ENCODE measurements at places on chromosomes 7 and 10.

DNA sequence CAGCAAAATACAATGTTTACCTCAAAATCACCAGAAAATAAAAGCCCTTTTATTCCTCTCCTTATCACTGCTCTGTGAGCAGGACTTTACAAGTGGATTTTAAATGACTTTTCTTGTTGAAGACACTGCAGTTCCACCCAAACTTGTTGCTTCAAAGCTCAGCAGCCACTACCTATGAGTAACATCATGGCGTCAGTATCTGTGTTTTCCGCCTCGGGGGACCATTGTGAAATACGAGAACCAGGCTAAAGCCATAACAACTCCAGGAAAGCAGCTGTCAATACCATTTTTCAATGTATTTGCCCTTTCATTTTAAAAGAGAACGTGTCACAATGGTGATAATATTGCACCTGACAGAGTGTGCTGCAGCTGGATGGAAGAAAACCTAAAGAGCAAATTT is 284.0 kb upstream of the RNF32 start:
- no peak for DNase-seq

- no peak for DNase-seq
These were observed 6.7 kb downstream of the COL1A2 start for GRCh38 chr7:94401428-94401814.

- DNase-seq, result no peak
These were observed 102.7 kb downstream of the GPR37 start for GRCh38 chr7:124662937-124663336.

- DNase-seq, result no peak
These were observed 110.0 kb upstream of the TCF7L2 start for GRCh38 chr10:112839928-112840654.

DNA sequence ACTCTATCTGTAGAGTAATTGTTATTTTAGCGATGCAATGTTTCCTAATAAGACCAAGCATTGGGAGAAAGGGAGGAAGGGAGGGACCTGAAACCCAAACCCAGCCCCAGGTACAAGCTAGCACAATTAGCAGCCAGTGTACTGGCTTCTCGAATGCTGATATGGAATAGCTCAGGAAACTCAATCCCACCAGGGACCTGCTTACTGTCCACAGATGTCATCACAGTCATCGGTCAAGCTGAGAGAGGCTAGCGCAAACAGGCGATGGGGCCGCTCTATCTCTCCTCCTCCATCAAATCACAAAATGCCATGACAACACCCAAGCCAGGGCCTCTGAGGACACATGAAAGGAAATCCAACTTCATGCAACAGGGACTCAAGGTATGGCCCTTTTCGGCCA is 192.1 kb downstream of the KCNMA1 start:
- DNase-seq, result no peak

- DNase-seq, result no peak
These were observed 1.1 kb downstream of the RHOBTB1 start for GRCh38 chr10:60942788-60943315.

DNA sequence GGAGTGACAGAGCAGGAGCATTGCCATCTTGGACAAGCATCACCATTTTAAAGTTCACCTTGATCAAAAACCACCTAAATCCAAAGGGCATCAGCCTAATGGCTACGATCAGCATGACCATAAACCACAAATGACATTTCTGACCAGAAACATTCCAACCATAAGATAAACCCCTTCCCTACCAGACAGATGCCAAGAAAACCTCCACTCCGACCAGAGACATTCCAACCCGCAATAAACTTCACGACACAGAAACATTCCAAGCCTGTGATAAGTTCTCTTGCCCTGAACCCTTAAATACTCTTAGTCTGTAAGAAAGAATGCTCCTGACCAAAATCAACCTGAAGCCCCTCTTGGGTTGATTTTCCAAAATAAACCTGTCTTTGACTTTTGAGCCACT is 606.9 kb downstream of the POM121L12 start:
- no peak for DNase-seq

DNA sequence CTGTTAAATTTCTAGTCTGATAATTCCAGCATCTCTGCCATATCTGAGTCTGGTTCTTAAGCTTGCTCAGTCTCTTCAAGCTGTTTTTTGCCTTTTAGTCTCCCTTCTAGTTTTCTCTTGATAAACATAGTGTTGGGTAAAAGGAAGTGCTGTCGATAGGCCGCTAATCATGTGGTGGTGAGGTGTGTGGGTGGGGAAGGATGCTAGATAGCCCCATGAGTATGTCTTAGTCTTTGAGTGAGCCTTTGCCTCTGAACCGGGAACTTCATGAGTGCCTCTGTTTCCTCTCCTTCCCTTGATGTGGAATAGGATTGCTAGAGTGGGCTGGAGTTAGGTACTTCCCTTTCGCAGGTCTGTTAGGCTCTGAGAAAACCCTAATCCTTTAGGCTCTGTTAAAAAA is 441.8 kb downstream of the INHBA start:
- DNase-seq, result no peak

DNA sequence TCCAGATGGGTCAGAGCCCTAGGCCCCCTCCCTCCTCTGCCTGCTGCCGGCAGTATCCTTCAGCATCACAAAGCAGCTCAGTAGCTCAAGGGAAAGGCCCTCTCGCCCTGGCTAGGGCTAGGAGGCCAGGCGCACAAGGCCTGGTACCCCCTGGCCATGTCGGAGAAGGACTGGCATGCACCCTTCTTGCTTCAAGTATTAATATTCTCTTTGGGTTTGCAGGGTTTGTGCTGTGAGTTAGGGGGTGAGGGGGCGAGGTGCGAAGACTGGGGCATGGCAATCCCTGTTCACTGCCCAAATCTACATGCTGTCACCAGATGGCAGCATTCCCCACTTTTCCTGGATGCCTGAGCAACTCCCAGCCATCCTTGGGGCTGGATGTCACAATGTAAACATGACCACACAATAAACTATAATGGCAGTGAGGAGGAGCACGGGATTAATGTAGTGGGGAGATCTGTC is 105.2 kb downstream of the NEURL1 start:
- no peak for DNase-seq

DNA sequence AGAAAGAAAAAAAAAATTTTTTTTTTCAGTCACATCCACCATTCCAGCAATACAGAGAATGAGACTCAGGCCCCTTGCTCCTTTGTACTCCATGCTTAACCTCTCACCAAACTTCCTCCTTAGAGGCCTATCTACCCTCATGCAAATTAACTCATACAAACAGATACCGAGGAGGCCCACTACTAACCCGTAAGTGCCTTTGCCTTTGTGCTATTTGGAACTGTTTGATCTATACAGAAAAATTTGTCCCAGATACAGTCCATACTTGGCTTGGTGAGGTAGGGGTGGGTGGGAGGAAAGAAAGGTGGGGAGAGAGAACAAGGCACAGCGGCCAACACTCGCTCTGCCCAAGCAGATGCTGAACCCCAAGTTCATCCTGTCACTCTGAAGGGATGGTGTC is 87.8 kb upstream of the DUSP5 start:
- no peak for DNase-seq

DNA sequence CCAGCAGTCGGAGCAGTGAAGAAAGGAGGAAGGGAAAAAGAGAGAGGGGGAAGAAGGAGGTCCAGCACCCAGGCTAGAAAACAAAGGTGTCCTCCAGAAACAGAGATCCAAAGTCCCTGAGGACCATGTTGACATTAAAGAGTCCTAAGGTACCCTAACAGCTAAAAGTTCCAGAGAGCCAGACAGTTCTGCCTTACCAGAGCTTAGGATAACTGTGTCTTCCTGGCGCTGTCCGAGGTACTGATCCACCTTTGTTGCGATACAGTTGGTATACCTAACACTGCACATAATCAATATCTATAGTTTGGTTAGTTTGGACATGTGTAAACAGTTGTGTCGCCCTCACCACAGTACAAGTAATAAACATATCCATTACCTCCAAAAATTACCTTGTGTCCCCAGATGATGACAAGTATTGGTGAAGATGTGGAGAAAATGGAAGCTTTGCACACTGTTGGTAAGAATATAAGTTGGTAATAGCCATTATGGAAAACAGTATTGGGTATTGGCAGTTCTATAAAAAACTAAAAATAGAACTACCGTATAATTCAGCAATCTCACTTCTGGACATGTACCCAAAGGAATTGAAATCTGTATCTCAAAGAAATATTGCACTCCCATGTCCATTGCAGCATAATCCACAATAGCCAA is 59.8 kb downstream of the GRID1 start:
- DNase-seq, result no peak

DNA sequence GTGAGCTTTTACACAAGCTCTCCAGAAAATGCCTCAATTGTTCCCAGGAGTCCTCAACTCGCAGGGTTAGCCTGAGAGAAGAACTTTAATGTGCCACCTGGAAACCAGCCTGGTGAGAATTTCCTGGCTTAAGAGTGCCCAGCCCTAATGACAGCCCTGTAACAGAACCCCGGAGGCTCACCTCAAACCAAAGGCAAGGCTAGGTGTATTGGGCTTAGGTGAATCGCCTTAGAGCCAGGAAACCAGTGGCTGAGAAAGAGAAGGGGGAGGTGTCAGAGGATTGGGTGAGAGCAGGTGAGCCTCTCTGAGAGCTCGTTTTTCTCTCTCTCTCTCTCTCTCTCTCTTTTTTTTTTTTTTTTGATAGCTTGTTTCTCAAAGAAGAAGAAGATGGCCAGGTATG is 7.3 kb downstream of the OCM2 start:
- no peak for DNase-seq

- no peak for DNase-seq
These were observed 13.2 kb upstream of the AOC1 start for GRCh38 chr7:150838965-150839650.

GRCh38 chr7:2619116-2619515 is 12.7 kb upstream of the TTYH3 start:
- no peak for DNase-seq

- no peak for DNase-seq
These were observed 16.4 kb upstream of the FOXK1 start for GRCh38 chr7:4665661-4666060.

GRCh38 chr7:139046143-139046542 is 10.3 kb upstream of the ZC3HAV1L start:
- no peak for DNase-seq

DNA sequence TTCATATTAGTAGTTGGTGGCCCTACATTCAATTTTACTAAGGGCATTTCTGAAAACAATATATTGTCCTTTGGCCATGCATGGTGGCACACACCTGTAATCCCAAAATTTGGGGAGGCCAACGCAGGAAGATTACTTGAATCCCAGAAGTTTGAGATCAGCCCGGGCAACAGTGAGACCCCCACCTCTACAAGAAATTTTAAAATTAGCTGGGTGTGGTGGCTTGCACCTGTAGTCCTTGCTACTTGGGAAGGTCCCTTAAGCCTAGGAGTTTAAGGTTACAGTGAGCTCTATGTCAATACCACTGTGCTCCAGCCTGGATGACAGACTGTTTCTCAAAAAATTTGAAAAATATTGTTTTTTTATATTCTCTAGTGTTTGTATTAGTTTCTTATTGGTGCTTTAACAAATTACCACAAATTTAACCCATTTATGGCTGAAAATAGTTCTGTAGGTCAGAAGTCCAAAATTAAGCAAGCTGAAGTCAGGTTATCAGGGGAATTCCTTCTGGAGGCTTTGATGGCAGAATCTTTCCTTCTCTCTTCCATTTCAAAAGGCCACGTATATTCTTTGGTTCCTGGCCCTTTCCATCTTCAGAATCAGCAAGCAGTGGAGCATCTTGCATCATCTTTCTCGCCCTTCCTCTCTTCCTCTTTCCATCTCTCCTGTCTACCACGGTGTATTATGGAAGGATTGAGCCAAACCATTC is 12.4 kb downstream of the CBX3 start:
- no peak for DNase-seq

DNA sequence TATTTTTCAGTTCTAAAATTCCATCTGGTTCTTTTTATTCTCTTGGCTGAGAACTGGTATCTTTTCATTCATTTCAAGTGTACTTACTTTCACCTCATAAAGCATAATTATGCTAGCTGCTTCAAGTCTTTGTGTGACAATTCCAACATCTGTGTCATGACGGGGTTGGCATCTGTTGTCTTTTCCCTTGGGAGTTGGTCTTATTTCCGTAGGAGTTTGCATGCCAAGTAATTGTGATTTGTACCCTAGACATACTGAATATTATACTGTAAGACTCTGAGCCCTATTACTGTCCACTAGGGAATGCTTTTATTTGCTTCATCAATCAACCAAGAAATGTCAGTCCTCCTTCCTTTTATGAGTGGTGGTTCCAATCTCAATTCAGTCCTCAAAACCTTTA is 24.6 kb upstream of the HUS1 start:
- DNase-seq, result no peak

GRCh38 chr7:84104826-84105225 is 89.8 kb downstream of the SEMA3A start:
- no peak for DNase-seq

GRCh38 chr10:44567471-44567870 is 182.6 kb upstream of the CXCL12 start:
- DNase-seq, result no peak

DNA sequence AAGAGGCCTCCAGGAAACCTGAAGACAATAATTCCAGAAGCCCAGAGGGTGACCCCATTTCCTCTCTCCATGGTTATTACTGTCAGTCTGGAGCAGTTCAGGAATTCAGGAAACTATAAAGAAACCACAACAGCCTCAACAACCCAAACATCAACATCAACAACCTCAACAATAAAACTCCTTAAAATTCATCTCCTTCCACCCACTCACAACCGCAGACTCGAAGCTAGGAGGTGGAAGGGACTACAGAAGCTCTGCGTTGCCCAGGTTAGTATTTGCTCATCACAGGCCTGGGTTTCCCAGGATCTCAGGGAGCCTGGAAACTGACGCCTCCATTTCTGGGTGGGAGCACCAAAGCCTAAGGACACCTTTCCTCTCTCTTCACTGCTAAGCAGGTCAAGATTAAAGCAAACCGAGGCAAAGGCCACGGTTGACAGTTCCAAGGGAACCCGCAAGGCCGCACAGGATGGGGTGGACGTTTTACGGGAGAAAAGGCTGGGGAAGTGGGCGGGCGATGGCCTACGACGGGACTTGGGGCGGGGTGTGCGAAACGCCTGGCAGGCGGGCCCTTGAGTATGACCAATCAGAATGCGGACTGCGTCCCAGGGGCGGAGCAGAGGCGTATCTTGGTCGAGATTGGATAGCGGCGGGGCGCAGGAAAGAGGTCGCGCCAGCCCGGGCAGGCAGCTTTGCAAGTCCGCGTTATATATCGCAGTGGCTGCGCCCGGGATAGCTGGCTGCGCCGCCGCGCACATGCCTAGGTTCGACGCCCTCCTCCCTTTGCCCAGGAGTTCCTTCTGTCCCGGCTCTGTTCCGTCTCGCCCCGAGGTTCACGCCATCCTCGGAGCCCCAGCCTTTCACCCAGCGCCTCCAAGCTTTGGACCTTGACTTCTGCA is at the start of gene ELOVL3:
Gene ELOVL3, plus strand, starts transcription at position 654 of the 896 bp plus-strand sequence. CDS start 250 bp downstream, outside the sequence.
- peak; percentile 66 for DNase-seq

GRCh38 chr10:69100136-69100872 is 12.4 kb downstream of the SRGN start:
- no peak for DNase-seq

DNA sequence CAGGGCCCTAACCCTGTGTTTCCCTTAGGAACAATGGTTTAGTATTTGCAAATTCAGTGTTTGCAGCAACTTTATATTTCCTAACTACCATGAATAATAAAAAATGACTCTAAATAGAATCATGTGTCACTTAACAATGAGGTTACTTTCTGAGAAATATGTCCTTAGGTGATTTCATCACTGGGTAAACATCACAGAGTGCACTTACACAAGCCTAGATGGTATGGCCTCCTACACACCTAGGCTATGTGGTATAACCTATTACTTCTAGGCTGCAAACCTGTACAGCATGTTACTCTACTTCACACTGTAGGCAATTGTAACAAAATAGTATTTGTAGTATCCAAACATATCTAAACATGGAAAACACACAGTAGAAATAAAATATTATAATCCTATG is 1174.6 kb upstream of the LRRTM3 start:
- DNase-seq, result no peak

Data from activated T-cell treated with anti-CD3 and anti-CD28 coated beads for 4 hours (primary cell).